ENCODE measurements at places on chromosomes 13 and 19. TPM values are rescaled to one million over a fixed set of nuclear protein-coding genes. Genes with fewer than 3 reads are reported as not detected.

DNA sequence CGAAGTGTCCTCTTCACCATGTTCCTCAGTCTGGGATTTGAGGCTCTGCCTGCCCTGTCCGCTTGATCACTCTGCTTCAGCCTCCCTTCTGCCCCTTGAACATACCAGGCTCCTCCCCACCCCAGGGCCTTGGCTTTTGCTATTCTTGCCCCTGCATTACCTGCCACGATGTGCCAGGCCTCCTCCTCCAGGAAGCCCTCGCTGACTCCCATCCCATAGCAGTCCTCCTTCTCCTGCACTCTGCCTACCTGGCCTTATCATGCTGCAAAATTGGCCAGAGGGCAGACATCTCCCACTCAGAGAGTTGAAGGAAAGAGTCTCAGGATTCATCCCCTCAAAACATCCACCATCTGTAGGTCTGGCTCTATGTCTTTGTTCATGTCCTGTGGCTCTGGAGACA lies 2.2 kb downstream of the YJEFN3 start:
- H3K27ac ChIP-seq: no peak overlapping the region
- no peak for DNase-seq
- H3K4me3 ChIP-seq: no peak overlapping the region
- H3K4me1 ChIP-seq: no peaks in the 10 kb centered on the region

DNA sequence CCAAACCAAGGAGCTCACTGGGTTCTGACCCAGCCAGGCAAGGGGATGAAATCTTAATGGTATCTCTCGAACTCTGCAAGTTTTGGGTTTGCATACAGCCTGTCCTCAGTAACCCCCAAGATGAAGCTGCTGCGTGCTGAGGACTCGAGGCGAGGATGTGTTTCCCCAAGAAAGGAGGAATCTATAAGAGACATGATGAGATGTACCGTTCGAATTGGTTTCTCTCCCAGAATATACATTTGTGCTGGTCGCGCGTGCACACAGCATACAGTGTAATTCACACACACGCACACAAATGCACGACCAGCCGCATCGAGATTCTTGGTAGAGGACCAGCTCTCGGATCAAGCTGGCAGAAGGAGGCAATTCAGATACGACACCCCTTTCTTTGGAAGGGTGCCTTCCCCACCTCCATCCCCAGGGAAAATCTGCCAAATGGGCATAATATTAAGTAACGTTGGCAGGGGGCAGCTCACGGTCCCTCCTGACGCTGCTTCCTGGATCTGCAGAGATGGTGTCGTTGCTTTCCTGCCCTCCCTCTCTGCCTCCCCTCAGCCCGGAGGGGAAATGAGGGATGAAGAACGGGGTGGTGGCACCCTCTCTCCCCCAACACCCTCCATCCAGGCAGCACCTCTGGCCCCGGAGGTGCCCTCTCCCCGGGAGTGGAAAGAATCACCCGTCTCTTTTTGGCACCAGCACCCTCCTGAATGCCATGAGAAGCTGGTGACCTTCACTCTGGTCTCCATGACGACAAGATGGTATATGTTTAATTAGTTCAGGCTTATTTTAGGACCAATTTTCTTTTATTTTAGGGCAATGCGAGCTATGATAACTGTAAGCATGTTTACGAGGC lies 310.2 kb downstream of the ZNF536 start:
- DNase-seq: peak; percentile 18
- H3K27me3 ChIP-seq: no peaks in the 10 kb centered on the region
- H3K36me3 ChIP-seq: no peaks in the 10 kb centered on the region
- H3K4me3 ChIP-seq: no peak overlapping the region
- H3K27ac ChIP-seq: no peak overlapping the region

DNA sequence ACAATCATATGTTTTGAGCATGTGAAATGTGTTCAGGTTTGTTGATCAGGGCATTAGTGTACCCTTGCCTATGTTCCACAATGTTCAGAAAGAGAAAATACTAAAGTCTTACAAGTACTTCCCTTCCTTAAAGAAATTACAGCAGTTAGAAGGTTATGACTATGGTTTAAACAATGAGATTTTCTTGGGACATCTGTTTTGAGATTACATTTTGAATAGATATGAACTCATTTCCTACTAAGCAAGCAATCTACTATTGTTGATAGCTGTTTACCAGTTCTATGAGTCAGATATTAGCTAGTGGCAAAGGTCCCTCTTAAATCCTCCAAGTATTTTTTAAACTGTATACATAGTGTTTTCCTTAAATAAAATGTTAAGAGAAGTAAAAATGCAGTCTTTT lies 241.3 kb downstream of the DACH1 start:
- no peak overlapping the region for H3K27ac ChIP-seq
- no peaks in the 10 kb centered on the region for H3K27me3 ChIP-seq
- peaks cover 8% of the 10 kb centered on the region for H3K4me1 ChIP-seq
- no peaks in the 10 kb centered on the region for H3K36me3 ChIP-seq
- peak overlapping the region; percentile 16 for H3K4me3 ChIP-seq

DNA sequence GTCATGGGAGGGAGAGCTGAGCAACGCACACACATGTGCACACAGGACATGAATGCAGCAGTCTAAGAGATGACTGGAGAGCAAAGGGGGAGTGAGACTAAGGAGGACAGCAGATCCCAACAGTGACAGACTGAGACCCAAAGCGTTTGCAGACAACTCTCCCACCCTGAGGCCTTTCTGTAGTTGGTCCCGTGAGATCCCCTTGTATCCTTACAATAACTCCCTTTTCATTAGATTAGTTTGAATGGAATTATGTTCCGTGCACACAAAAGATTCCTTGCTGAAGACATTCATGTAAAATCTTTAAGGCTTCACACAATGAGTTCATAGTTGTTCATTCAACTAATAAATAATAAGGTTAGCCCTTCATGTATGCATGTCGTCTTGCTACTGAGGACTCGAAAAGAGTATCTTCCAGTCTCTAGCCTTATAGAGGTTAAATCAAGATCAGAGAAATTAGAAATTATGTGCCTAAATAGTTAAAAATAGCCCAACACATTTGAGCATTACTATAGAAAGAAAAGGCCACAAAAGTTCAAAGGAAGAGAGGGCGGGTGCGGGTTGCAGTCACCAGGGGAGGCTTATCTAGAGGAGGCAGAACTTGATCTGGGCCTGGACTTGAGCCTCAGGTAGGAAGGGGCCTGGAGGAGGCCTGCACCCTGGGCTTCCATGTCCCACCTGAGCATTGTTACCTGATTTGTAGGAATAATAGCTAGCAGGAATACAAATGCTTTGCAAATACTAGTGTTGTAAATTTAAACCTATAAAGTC lies 3.1 kb upstream of the GTF3A start:
- H3K27me3 ChIP-seq: peaks cover 9% of the 10 kb centered on the region
- H3K36me3 ChIP-seq: no peaks in the 10 kb centered on the region
- DNase-seq: no peak
- H3K4me3 ChIP-seq: no peak overlapping the region
- H3K4me1 ChIP-seq: no peaks in the 10 kb centered on the region

Gene PINLYP
- 7.7 TPM for total RNA-seq

Gene NKPD1
- 0.15 TPM for total RNA-seq

Measured in endodermal cell (in vitro differentiated cells).